ENCODE measurements at places on chromosomes 4 and X.

- H3K4me1 ChIP-seq, result no peaks in the 10 kb centered on the region
- H3K36me3 ChIP-seq, result no peaks in the 10 kb centered on the region
- no peaks in the 10 kb centered on the region for H3K27me3 ChIP-seq
These were observed 810.9 kb upstream of the TENM3 start for GRCh38 chr4:181432335-181432734.

GRCh38 chrX:132631579-132632232, 142.9 kb upstream of the MBNL3 start:
- no peaks in the 10 kb centered on the region for H3K36me3 ChIP-seq
- H3K4me3 ChIP-seq, result no peak overlapping the region
- no peak for DNase-seq
- no peaks in the 10 kb centered on the region for H3K4me1 ChIP-seq

- no peak overlapping the region for H3K27ac ChIP-seq
- H3K27me3 ChIP-seq, result no peaks in the 10 kb centered on the region
- no peak overlapping the region for H3K4me3 ChIP-seq
- no peak for DNase-seq
These were observed 7.9 kb upstream of the GNRHR start for GRCh38 chr4:67762086-67762485.

- H3K27ac ChIP-seq, result no peak overlapping the region
- H3K4me1 ChIP-seq, result no peaks in the 10 kb centered on the region
- no peak for DNase-seq
- no peaks in the 10 kb centered on the region for H3K36me3 ChIP-seq
- H3K27me3 ChIP-seq, result no peaks in the 10 kb centered on the region
These were observed 2.3 kb downstream of the CCDC149 start for GRCh38 chr4:24910499-24910898.

DNA sequence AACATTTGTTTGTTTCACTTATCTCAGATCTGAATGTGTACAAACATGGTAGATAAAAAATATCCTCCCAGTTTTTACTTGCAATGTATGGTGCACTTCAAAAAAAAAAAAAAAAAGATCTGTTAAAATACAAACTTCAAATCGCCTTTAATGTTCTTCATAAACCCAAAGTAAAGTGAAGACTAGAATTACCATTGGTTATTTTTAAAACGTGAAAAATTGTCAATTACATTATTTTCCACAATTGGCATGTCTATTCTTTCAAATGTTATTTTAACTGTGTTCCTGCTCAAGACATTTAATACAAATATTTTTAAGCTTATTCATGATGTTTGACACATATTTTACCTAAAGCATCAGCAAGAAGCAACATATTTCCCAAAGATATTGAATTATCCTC, 5.0 kb downstream of the NKX6-1 start:
- no peak for DNase-seq
- no peaks in the 10 kb centered on the region for H3K36me3 ChIP-seq
- no peak overlapping the region for H3K4me3 ChIP-seq
- H3K27me3 ChIP-seq, result peaks cover 100% of the 10 kb centered on the region
- H3K27ac ChIP-seq, result no peak overlapping the region

- no peaks in the 10 kb centered on the region for H3K36me3 ChIP-seq
- H3K27ac ChIP-seq, result no peak overlapping the region
- no peaks in the 10 kb centered on the region for H3K4me1 ChIP-seq
- no peaks in the 10 kb centered on the region for H3K27me3 ChIP-seq
These were observed 31.4 kb downstream of the VSIG4 start for GRCh38 chrX:66008328-66008970.

- no peaks in the 10 kb centered on the region for H3K27me3 ChIP-seq
- H3K27ac ChIP-seq, result peak overlapping the region; percentile 10
- peaks cover 43% of the 10 kb centered on the region for H3K4me1 ChIP-seq
- H3K36me3 ChIP-seq, result no peaks in the 10 kb centered on the region
- H3K4me3 ChIP-seq, result no peak overlapping the region
- no peak for DNase-seq
These were observed 58.5 kb downstream of the ARHGAP10 start for GRCh38 chr4:147790412-147790811.

DNA sequence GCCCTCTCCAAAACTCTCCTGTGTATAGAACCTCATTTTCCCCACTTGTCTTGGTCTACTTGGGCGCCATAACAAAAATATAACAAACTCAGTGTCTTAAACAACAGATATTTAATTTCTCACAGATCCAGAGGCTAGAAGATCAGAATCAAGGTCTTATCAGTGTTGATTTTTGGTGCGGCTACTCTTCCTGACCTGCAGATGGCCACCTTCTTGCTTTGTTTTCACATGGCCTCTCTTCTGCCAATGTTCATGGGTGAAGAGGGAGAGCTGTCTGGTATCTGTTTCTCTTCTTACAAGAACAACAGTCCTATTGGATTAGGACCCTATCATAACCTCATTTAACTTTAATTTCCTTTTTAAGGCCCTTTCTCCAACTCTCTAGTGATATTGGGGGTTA, 177.3 kb downstream of the PABPC4L start:
- DNase-seq, result no peak
- no peak overlapping the region for H3K27ac ChIP-seq
- no peaks in the 10 kb centered on the region for H3K27me3 ChIP-seq
- no peaks in the 10 kb centered on the region for H3K36me3 ChIP-seq

- H3K36me3 ChIP-seq, result no peaks in the 10 kb centered on the region
- no peak for DNase-seq
- H3K27me3 ChIP-seq, result no peaks in the 10 kb centered on the region
- no peak overlapping the region for H3K27ac ChIP-seq
These were observed 364.5 kb downstream of the MAPK10 start for GRCh38 chr4:85995361-85995760.

DNA sequence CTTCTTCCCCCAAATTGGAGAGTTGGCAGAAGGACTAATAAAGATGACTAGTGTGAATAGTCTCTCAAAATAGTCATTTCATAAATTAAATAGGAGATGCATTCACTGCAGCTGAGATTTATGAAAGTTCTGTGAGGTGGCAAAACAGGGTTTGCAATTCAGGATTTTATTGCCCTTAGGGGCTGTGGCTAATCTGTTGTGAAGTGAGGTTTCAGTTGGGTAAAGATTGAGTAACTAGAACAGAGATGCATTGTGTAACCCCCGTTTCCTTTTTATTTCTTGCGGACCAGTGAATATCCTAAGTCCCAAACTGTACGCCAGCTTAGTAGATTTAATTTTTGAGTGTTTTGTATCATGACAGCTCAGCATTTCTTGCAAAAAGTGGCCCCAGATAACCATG, 16.2 kb upstream of the SCRG1 start:
- no peaks in the 10 kb centered on the region for H3K27me3 ChIP-seq
- H3K4me1 ChIP-seq, result no peaks in the 10 kb centered on the region
- no peaks in the 10 kb centered on the region for H3K36me3 ChIP-seq
- no peak overlapping the region for H3K4me3 ChIP-seq
- no peak for DNase-seq
- peak overlapping the region; percentile 51 for H3K27ac ChIP-seq

GRCh38 chrX:6821730-6822129, 286.8 kb upstream of the VCX3A start:
- no peaks in the 10 kb centered on the region for H3K36me3 ChIP-seq
- H3K27me3 ChIP-seq, result no peaks in the 10 kb centered on the region
- DNase-seq, result no peak
- H3K4me3 ChIP-seq, result no peak overlapping the region
- no peaks in the 10 kb centered on the region for H3K4me1 ChIP-seq
- H3K27ac ChIP-seq, result no peak overlapping the region

DNA sequence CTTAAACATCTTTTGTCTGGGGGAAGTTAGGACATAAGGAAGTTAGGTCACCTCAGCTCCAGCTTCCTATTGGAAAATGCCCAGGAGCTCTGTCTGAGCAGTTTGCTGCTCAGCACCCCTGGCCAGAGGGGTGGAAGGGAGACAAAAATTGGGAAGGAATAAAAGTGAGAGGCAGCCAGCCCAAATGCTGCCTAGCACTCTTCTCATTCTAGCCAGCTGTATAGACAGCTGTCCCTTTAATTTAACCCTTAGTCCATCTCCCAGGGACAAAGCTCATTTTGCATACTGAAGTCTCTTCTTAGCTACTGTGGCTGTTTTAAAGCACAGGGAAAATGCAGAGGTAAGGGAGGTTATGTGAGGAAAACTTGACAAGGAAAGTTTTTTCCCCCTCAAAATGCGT, 89.5 kb upstream of the CITED1 start:
- DNase-seq, result no peak
- H3K4me3 ChIP-seq, result no peak overlapping the region
- no peak overlapping the region for H3K27ac ChIP-seq
- no peaks in the 10 kb centered on the region for H3K27me3 ChIP-seq

GRCh38 chr4:77153006-77153405, 4.0 kb upstream of the CCNG2 start:
- H3K27ac ChIP-seq, result no peak overlapping the region
- H3K27me3 ChIP-seq, result no peaks in the 10 kb centered on the region
- DNase-seq, result no peak
- no peaks in the 10 kb centered on the region for H3K36me3 ChIP-seq
- H3K4me3 ChIP-seq, result no peak overlapping the region

DNA sequence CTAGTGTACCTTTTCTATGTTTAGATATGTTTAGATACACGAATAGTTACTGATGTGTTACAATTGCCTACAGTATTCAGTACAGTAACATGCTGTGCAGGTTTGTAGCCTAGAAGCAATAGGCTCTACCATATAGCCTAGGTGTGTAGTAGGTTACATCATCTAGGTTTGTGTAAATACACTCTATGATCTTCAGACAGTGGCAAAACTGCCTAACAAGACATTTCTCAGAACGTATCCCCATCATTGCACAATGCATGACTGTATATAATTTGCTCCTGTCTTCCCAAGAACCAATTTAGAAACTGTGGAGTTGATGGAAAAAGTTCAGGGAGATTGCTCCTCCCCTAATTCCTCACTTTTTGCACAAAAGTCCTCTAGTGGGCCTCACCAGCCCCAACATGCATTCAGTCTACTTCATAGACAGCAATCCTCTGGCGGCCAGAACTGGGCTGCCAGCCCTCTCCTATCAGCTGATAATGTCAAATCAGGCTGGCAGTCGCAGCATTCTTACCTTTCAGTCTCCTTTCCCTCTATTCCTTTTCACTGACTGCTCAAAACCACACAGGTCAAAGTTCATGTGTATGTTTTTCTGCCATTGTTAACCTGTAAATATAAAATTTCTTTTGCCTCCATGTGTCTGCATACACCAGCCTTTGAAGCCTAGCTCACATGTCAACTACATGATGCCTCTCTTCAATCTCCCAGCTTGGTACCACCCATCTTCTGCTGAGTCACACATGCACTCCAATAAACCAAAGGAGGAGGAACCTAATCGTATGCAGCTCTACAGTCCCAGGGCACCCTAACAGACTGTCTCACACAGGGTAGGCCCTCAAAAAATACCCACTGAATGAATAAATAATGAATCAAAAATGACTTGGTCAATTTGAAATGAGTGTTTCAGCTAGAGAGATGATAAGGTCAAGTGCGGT, 32.0 kb downstream of the BCLAF3 start:
- no peaks in the 10 kb centered on the region for H3K27me3 ChIP-seq
- H3K36me3 ChIP-seq, result no peaks in the 10 kb centered on the region
- no peaks in the 10 kb centered on the region for H3K4me1 ChIP-seq
- no peak overlapping the region for H3K4me3 ChIP-seq

Measured in transverse colon (tissue), 4 donors.